Effector memory CD8-positive, alpha-beta T cell (primary cell): ENCODE measurements at places on chromosomes 4 and X.

DNA sequence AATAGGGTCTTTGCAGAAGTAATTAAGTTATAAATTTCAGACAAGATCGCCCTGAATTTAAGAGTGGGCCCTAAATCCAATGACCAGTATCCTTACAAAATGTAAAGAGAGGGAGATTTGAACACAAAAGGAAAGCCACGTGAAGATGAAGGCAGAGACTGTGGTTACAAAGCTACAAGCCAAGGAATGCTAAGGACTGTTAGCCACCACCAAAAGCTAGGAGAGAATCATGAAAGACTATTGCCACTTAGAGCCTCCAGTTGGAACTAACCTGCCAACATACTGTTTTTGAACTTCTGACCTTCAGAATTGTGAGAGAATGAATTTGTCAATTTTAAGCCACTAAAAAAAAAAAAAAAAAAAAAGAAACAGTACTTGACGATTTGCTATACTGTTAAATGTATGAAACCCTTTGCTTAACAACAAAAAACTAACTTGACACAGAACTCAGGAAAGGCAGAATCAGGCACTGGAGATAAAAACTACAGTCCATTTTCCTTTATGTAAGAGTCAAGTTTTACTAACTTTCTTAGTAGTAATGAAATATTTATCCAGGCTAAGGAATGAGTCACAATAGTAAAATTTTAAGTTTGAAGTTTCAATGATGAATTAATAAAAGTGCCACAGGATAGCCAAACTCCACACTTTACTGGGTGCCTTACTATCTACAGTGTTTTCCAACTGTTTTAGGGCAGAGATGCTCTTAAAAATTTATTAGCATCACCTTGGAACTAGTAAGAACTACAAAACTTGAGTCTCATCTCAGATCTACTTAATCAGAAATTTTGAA lies 25.1 kb downstream of the DHX15 start:
- peak overlapping the region; percentile 7 for H3K4me3 ChIP-seq
- peaks cover 33% of the 10 kb centered on the region for H3K36me3 ChIP-seq
- peaks cover 62% of the 10 kb centered on the region for H3K4me1 ChIP-seq
- DNase-seq, result no peak
- H3K27me3 ChIP-seq, result no peaks in the 10 kb centered on the region

DNA sequence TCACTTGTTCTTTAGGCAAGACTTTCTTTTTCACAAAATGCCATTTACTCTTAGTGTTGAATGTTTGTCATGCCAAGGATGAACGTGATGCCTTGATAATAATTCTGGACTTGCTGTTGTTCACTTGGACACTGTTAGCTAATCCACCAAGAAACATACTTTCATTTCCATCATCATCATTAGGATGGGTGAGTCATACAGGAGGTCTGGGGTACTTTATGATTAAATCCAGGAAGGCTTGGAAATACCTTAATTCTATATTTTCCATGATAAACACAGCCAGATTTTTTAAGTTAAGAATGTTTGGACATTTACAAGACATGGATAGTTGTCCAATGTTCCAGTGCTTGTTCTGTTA lies 260.7 kb upstream of the GIMD1 start:
- no peak overlapping the region for H3K4me3 ChIP-seq
- no peaks in the 10 kb centered on the region for H3K27me3 ChIP-seq
- H3K4me1 ChIP-seq, result no peaks in the 10 kb centered on the region
- H3K27ac ChIP-seq, result no peak overlapping the region

DNA sequence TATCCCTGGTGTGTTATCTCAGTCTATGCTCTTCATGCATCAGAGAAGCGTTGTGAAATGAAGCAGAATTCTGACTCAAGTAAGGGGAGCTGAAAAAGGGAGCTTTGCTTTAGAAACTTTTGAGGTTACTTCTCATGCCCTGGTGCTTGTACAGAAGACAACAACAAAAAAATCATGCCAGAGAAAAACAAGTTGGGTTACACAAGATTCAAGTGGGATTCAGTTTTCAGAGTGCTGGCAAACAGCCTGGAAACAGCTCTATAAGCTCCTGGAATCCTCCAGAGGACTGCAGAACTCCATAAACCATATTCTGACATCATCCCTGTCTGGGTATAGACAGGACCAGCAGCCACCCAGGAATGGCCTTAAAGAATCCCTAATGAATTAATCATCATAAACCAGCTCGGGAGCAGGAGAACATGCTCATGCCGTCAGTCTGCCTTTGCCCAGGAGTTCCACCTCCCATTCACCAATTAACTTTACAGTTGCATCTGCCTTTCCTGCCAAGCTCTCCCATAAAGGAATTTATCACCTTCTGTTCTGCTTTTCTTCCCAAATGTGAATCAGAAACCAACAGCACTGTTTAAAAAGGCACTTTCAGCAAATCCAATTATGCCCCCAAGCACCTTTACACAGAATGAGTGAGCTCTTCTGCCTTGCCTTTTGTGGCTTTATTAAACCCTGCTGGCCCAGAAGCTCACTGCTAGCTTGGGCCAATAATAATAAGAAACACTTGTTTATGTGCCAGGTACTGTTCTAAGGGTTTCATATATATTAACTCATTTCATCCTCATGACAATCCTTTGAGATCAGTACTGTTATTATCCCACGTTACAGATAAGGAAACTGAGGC lies 54.5 kb upstream of the FBXW7 start:
- H3K36me3 ChIP-seq, result no peaks in the 10 kb centered on the region
- H3K27ac ChIP-seq, result peak overlapping the region; percentile 61
- H3K4me3 ChIP-seq, result no peak overlapping the region
- no peak for DNase-seq
- peaks cover 7% of the 10 kb centered on the region for H3K4me1 ChIP-seq

DNA sequence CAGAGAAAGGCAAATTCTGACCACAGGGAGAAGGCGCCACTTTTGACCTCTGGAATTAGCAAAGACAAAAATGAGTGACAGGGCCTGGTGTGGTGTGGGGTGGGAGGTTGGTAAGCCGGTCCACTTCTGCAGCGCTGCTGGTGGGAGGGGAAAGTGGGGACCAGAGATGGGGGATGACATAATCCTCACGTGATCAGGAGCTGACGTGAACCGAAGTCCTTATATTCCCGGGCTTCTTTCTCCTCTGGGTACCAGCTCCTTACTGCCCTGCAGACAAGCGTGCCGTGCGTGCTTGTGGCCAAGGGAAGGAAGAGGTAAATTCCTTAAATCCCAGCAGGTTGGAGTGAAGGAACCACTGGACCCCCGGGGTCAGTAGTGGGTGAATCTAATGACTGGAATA lies at the start of gene TCEAL7:
TCEAL7 (plus strand) TSS at position 249 of the 400 bp plus-strand sequence. CDS start 1,165 bp downstream, outside the sequence.
- DNase-seq, result no peak
- no peak within 1 kb of the TSS for H3K4me3 ChIP-seq
- no peak within 1 kb of the TSS for H3K27ac ChIP-seq
- peaks cover 25% of the 10 kb centered on the region for H3K27me3 ChIP-seq

GRCh38 chr4:171932238-171932637 lies 119.0 kb downstream of the GALNTL6 start:
- no peak for DNase-seq
- no peaks in the 10 kb centered on the region for H3K36me3 ChIP-seq
- H3K27ac ChIP-seq, result no peak overlapping the region
- H3K4me3 ChIP-seq, result no peak overlapping the region

DNA sequence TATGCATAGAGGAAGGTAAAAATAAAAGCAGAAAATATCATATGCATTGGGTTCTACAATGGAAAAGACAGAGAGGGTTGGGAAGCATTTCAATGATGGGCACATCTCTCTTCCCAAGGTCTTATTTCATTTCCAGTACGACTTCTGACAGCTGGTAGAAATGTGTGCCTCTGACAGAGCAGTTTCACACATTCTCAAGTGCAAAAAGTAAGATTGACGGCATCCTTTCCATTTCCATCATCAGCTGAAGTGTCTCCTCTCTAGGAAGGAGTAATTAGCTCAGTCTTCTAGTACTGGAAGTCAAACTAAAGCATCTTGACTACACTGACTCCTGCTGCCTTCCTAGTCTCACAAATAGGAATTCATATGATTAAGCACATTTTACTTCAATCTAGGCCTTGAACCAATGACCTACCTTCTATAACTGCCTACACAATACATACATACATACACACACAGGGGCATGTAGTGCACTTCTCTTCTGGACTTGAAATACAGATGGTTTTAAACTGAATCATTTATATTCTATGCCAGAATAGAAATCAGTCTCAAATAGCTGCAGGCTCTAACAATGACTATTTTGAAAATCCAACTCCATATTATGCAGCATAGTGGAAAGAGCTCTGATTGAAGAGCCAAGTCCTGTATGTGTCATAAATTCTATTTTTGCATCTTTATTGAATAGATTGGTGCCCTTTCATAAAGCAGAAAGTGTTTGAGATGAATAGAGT lies 473.4 kb downstream of the INPP4B start:
- H3K36me3 ChIP-seq, result no peaks in the 10 kb centered on the region
- no peaks in the 10 kb centered on the region for H3K27me3 ChIP-seq
- DNase-seq, result no peak
- peak overlapping the region; percentile 5 for H3K4me3 ChIP-seq
- H3K27ac ChIP-seq, result no peak overlapping the region
- H3K4me1 ChIP-seq, result peaks cover 43% of the 10 kb centered on the region

GRCh38 chrX:35098419-35098818 lies 155.8 kb downstream of the FAM47B start:
- H3K27me3 ChIP-seq, result no peaks in the 10 kb centered on the region
- H3K36me3 ChIP-seq, result no peaks in the 10 kb centered on the region
- no peak overlapping the region for H3K27ac ChIP-seq
- H3K4me3 ChIP-seq, result no peak overlapping the region
- no peak for DNase-seq

DNA sequence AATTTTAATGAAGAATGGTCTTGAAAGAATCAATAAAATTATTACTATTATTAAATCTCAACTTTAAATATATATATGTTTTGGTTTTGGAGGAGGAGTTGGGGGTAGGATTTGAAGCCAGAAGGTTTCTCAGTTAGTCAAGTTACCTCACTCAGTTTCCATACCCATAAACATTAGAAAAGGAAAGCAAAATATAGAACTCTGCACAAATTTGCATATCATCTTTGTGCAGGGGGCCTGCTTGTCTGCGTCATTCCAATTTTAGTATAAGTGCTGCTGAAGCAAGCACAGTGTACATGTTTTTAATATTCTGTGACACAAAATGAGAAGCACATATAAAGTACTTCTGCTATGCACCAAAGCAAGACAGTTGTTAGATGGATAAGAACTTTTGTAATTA lies 47.5 kb upstream of the SCRG1 start:
- no peak for DNase-seq
- no peaks in the 10 kb centered on the region for H3K36me3 ChIP-seq
- H3K27ac ChIP-seq, result no peak overlapping the region
- H3K27me3 ChIP-seq, result peaks cover 10% of the 10 kb centered on the region

GRCh38 chrX:131779741-131780140 lies 235.9 kb downstream of the OR13H1 start:
- H3K4me1 ChIP-seq, result no peaks in the 10 kb centered on the region
- DNase-seq, result no peak
- H3K27me3 ChIP-seq, result no peaks in the 10 kb centered on the region
- no peaks in the 10 kb centered on the region for H3K36me3 ChIP-seq
- H3K27ac ChIP-seq, result no peak overlapping the region

DNA sequence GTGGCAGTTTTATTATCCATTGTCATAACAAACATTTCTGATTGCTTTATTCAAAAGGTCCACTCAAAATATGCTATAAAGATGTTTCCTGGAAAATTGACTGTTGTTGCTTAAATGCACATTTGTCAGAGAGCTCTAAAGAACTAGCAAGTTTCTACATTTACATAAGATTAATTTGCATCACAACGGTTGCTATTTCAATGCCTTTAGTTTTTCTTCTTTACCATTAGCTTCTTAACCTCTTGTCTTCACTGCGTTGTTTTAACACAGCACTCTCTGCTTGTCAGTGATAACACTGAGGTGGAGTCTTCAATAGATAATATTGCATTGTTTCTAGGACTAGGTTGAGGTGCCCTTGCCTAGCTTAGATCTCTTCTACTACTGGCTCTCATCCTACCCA lies 76.7 kb upstream of the GALNT7 start:
- no peak overlapping the region for H3K27ac ChIP-seq
- no peaks in the 10 kb centered on the region for H3K4me1 ChIP-seq
- DNase-seq, result no peak
- H3K27me3 ChIP-seq, result peaks cover 29% of the 10 kb centered on the region
- H3K36me3 ChIP-seq, result peaks cover 2% of the 10 kb centered on the region

DNA sequence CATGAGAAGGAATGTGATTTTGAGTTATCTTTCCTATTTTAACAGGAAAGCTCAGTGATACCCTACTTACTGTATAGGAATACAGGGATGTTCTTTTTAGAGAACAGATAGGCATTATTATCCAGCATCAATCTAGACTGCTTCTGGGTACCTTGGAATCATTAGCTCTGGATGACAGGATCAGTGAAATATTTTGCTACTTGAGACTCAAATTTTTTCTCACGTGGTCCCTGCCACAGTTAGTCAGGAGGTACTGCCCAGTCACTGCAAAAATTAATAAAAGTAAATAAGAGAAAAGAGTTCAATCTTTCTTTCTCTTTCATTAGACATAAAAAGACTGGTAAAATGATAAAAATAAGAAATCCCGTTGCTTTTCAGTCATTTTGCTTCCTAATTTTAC lies 5.5 kb downstream of the ZNF827 start:
- no peak overlapping the region for H3K27ac ChIP-seq
- no peak overlapping the region for H3K4me3 ChIP-seq
- H3K4me1 ChIP-seq, result peaks cover 29% of the 10 kb centered on the region
- peaks cover 20% of the 10 kb centered on the region for H3K36me3 ChIP-seq

- DNase-seq, result no peak
- no peaks in the 10 kb centered on the region for H3K36me3 ChIP-seq
- H3K4me3 ChIP-seq, result no peak overlapping the region
- no peaks in the 10 kb centered on the region for H3K4me1 ChIP-seq
- H3K27me3 ChIP-seq, result peaks cover 6% of the 10 kb centered on the region
These were observed 6.4 kb upstream of the FRMPD3 start for GRCh38 chrX:107442914-107443527.
